ENCODE measurements at places on chromosomes 12 and 14.

DNA sequence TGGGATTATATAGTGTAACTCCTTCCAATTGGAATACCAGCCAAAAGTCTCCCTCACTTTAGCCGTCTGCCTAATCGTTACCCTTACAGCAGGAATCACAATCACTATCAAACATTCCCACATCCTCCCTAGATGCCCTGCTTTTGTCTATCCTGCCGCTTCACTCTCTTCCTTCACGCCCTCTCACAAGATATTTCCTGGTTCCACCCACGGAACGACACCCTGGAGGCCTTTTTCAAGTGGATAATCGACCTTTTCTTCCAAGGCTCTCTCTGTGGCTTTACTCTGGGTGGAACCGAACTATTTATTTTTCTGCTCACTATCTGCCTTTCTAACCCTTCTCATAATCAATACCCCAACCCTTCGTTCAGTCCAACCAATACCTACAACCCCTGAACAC lies 58.9 kb downstream of the MOK start:
- DNase-seq, result no peak

GRCh38 chr14:81062816-81063215 lies 107.4 kb downstream of the TSHR start:
- peak; percentile 59 for DNase-seq

DNA sequence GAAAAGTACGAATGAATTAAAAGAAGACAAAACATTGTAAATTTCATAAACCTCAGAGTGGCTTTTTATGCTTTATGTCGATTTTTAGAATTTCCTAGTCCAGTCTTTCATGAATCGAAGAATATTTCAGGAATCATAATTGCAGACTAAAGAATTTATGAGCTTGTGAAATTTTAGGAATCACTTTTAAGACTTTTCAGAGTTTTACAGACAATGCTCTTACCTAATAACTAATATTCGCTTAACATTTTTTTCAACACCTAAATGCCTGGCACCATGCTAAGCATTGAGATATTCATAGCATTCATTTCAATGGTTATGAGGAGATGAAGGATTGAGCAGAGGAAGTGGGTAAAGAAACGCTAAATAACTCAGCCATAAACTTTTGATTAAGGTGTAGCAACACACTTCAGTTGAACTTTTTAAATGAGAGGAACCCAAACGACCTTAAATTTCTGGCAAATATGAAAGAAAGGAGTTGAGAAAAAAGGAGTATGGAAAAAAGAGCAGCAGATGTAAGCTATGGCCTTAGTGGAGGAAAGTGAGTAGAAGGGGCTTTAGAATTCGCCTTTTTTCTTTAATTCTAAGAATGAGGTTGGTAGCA lies 739 bp upstream of the USP44 start:
- DNase-seq, result no peak

GRCh38 chr12:96303653-96304052 lies 96.6 kb downstream of the CDK17 start:
- DNase-seq, result no peak

DNA sequence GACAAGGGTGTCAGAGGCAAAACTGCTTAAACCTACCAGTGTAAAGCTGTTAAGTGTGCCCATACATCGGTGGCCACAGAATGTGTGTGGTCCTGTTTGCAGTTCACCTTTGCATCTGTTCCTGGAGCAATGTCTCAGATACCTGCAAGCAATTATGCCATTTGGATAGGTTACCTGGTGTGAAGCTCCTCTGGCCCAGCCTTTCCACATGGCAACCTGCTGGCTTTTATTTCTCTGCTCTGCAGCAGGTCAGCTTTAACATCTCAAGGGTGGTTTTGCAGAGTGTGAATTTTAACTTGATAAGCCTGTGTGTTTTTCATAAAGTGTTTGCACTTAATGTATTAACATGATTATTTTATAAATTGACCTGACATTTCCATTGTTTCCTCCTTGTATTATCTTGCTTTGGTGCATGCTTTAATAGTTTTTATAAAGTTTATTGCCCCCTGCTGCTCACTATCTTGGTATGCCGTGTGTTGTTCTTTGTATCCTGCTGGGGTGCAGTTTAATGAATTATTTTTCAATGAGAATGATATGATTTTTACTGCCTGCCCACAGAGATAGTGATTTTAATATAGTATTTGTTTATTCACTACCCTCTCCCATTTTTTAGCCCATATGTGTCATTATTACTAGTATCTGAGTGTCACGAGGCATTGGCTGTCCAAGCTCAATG lies 403.8 kb downstream of the NPAS3 start:
- no peak for DNase-seq

DNA sequence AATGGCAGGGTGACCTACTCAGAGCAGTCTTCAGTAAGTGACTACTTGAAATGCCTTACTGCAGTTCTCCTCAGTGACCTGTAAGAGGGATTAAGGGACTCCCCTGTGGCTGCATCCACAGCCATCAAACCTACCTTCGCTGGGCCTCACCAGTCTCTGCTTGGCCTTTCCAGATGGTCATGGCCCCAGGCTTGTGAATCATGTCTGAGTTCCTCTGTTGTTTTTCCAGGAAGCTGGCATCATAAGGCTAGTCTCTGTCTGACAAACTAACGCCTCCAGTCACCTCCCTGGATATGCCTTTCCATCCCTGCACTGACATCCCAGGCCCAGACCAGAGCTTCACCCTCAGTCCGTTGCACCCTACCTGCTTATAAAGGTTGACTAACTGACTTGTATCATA lies 14.0 kb downstream of the RNASE2 start:
- DNase-seq, result no peak

DNA sequence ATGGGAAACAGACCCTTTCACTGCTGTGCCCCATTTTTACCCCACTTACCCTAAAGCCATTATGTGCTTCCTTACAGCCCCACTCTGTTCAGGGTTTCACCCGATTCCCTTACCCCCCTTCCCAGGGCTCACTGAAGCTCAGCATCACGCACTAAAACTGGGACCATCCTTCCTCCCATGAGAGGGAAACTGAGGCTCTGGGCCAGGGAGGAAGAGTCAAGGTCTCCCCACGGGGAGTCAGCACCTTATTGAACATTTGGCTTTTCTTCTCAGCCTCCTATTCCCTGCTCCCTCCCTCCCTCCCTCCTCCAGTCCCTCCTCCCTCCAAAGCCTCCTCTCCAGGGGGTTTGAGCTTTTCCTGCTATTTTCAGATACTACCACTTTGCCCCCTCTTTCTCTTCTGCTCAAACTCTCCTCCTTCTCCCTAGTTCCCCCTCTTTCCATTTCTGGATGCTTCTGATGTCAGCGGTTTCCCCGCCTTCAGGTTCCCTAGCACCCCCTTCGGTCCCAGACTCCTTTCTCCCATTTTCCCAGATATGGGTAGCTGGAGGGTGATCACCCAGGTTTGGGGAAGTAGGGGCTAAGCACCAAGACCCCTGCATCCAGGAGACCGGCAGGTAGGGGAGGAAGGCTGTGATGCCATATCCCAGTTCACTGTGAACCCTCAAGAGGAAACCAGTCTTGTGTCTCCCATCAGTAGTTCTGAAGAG lies 960 bp downstream of the GPR162 start:
- peak; percentile 47 for DNase-seq

GRCh38 chr14:72613231-72613974 lies 280.5 kb downstream of the DPF3 start:
- peak; percentile 37 for DNase-seq

GRCh38 chr12:103560604-103561101 lies 26.4 kb upstream of the STAB2 start:
- DNase-seq, result peak; percentile 95

DNA sequence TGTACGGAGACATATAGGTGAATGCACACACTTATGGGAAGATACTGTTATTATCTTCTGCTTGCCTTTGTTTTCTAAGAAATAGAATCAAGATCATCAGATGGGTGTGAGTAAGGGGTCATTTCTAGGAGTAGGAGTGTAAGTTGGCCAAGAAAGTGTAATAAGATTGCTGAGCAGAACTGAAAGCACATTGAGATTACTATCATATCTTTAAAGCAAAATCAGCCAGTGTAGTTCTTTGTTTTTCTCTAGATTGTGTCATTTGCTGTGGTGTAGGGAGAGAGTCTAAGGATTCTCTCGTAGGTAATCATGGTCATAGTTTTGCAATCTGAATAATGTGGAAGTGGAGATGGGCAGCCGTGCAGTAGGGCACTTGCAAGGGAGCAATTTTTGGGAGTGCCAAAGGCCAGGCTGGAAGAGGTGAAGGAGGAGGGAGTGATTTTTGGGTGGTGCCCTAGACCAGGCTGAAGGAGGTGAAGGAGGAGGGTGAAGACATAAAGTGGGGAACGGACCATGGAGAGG lies 131.6 kb downstream of the RGS6 start:
- DNase-seq, result no peak

- DNase-seq, result peak; percentile 68
Measured at GRCh38 chr14:36519431-36520321, at the start of gene NKX2-1. TSS of gene NKX2-1 (minus strand) at chr14:36520232. CDS start at chr14:36520129, 103 bp downstream.

GRCh38 chr12:54363047-54363446 lies 1.2 kb downstream of the GPR84 start:
- no peak for DNase-seq

- no peak for DNase-seq
Measured at GRCh38 chr12:112908548-112908947, 1.8 kb downstream of the OAS1 start.

- DNase-seq, result no peak
Measured at GRCh38 chr12:67712011-67712410, 63.5 kb downstream of the DYRK2 start.

GRCh38 chr12:105485921-105486320 lies 155.4 kb downstream of the C12orf75 start:
- no peak for DNase-seq

DNA sequence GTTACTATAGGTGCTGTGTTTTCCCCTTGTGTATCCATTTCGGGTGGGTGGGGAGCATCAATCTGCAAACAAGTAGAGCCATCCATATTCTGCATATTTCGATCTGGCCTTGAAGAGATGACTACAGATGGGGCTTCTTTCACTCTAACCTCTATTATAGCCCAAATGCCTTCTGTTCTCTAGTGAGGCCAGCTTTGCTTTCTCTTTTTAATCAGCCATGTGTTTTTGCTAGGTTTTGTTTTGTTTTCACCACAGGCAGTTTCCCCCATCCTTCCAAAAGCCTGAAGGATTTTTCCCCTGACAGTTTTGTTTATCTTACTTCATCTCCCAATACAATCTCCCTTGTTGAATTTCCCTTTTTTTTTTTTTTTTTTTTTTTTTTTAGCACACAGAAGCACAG lies 224.1 kb downstream of the BTG1 start:
- DNase-seq, result no peak

GRCh38 chr12:76587428-76588178 lies 28.0 kb upstream of the OSBPL8 start:
- no peak for DNase-seq

- DNase-seq, result no peak
Measured at GRCh38 chr12:110531741-110532333, 29.7 kb downstream of the RAD9B start.

DNA sequence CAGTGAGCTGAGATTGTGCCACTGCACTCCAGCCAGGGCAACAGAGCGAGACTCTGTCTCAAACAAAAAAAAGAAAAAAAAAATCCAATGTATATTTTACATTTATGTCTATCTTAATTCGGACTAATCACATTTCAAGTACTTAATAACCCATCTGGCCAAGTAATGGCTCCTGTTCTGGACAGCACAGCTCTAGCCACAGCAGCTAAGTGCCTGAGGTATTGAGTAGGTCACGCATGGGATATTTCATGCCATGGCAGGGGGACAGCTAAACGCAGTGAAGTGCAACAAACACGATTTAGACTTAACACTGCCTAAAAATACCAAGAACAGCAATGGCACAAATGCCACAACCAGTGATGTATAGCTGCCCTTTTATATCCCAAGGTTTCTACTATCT lies 8.0 kb downstream of the BAZ1A start:
- DNase-seq, result no peak

GRCh38 chr12:26026713-26027112 lies 68.2 kb downstream of the RASSF8 start:
- no peak for DNase-seq

GRCh38 chr12:40145896-40146295 lies 40.0 kb upstream of the SLC2A13 start:
- DNase-seq, result no peak

- DNase-seq, result no peak
Measured at GRCh38 chr12:71972441-71973074, 33.9 kb downstream of the TPH2 start.

GRCh38 chr12:65372574-65372973 lies 94.1 kb downstream of the MSRB3 start:
- no peak for DNase-seq

- peak; percentile 48 for DNase-seq
Measured at GRCh38 chr14:23047034-23047634, 5.1 kb downstream of the PSMB11 start.

DNA sequence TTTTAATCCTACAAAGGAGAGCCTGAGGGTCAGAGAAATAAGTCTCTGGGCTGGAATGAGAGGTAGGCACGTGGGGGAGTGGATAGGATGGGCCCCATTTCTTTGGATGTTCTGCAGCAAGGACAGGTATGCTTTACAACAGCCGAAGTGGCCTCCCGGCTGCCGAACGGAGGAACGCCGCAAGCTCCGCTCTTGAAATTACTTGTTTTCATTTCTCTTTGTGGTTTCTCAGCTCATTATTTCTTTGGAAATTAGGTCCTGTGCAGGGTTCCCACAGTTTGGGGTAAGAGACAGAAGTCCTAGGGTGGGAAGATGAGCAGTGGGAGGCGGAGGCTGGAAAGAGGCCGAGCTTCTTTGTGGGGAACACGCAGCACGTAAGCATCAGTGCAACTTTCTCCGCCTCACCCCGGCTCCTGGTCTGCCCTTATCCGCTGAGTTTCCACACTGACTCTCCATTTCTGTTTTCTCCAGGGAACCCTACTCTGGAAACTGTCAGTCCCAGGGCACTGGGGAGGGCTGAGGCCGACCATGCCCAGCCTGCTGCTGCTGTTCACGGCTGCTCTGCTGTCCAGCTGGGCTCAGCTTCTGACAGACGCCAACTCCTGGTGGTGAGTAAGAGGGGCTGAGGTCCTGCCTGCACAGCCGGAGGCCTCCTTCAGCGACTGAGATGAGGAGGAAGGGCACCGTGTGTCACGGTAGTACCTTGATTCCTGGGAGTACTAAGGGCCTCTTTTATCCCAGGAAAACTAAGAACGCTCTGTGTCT lies 2.0 kb downstream of the WNT5B start:
- peak; percentile 96 for DNase-seq

GRCh38 chr12:51906430-51907082 lies 748 bp upstream of the ACVRL1 start:
- peak; percentile 61 for DNase-seq

DNA sequence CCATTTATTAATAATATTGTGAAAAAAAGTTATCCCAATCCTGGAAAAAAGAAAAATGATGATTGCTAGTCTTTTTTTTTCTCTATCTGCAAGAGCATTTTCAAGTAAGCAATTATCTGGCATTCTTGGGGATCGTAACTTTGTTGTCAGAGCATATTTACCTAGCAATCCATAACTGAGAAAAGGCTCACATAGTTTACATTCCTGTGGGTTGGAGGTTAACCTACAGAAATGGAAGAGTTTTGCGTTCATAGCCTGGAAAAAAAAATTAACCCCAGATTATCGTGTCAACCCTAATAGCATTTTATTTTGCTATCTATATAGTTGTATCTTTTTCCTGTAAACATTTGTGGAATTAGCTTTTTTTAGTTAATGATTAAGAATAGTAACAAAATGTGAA lies 292.3 kb downstream of the DAD1 start:
- no peak for DNase-seq
